ENCODE measurements at places on chromosomes 5 and 9.

DNA sequence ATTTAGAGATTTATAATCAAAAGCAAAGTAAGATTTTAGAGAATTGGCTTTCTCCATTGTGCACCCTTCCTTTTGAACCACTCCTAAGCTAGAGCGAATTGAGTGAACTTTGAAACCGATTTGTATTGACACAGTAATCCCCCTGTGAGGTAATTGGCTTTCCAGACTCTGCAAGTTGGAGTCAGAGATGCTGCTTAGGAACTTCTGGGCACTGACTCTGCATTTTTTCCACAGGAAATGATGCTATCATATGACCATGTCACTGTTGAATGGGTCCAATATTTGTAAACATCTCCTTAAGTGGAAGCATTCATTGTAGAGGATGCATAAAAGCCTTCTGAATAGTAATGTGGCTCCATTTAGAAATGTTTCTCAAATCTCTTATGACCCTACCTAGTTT is 394.4 kb upstream of the ZNF608 start:
- DNase-seq: no peak

DNA sequence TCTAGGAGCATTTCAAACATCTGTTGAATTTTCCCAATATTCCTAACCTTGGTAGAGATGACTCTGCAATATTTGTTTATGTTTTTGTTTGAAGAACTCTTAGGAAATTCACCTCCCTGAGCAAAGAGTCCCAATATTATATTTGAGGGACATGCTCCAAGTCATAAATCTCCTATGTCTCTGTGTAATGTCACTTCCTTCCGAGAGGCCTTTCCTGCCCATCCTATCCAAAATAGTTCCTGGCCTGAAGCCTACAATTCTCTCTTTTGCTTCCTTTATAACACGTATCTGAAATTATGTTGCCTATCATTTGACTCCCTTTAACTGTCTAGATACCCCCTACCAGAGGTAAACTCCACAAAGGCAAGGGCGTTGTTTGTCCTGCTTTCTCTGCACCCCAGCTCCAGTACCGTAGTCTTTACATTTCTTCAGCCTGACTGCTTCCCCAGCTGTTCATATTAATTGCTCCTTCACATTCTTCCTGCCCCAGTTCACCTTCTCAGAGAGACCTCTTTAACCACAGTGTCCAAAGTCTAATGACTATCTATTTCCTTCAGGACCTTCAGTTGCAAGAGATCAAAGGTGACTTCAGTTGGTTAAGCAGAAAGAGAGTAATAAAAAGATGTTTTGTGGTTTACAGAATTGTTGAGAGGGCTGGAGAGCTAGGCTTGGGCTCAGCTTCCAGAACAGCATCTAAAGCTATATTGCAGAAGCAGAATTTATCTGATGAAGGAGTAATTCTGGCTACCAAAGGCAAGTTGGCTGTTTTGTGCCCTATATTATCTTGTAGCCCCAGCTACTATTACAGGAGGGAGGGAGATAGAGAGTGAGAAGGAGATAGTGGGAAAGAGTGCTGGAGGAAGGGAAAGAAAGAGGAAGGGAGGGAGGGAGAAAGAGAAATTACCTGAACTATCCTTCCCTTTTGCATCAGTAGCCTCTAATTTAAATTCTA is 109.3 kb upstream of the TMEM161B start:
- DNase-seq: no peak

GRCh38 chr5:15837551-15838289 is 337.7 kb downstream of the FBXL7 start:
- DNase-seq: no peak

- no peak for DNase-seq
Measured at GRCh38 chr5:17089690-17090089, 127.7 kb upstream of the BASP1 start.

DNA sequence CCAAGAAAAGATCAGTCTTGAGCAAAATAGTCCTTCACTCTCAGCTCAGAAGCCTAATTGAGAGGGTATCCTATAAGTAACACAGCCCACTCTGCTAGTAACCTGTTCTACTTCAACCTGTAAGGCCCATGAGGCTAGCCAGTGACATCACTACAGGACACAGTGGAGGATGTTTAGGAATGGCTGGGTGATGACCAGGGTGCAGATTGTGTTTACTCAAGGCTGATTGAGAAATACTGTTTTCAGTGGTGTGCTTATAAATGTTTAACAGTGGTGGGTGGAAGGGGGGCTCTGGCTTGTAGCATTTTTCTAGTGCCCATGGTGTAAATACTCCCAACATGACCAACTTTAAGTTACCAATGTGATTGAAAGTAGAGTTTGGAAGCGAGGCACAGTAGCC is 159.8 kb upstream of the CCDC152 start:
- DNase-seq: no peak

DNA sequence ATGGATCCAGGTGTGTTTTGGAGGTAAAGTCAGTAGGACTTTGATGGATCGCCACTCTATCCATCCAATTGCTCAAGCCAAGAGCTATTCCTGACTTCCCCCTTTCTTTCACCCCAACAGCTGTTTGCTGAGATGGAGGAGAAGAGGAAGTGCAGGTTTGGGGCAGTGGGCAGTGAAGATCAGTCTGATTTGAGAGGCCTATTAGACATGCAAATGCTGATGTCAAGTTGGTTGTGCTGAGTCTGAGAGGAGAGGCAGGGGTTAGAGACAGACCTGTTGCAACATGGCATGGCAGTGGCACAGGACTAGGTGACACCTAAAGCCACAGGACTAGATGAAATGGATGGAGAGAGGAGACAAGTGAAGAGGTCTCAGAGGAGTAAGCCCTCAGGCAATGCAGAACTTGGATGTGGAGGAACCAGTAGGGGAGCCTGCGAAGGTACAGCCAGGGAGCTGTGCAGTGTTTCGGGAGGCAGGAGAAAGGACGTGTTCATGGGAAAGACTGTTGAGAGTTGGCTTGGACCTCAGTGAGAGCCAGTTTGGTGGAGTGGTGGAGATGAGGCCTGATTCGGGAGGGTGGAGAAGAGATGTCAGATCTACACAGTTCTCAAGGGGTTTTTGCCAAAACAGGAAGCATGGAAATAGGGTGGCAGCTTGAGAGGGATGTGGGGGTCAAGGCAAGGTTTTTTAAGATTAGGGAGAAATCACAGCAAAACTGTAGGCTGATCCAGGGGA is 175.0 kb downstream of the MACROH2A1 start:
- DNase-seq: no peak

DNA sequence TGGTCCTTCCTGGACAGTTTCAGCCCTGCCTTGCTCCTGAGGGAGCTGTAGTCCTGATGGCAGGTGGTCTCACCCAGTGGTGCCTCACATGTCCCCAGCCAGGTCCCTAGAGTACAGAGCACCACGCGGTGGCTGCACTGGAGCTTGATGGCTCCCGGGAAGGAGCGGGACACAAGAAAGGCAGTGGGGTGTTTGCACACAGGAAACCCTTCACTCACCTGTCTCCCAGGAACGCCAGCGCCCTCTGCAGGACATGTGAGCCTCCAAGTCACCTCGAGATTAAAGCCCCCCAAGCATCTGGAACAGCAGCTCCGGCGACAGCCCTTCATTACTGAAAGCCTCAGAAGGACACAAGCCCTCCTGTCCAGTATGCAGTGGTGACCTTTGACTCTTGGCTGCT is 19.9 kb upstream of the TMEM250 start:
- no peak for DNase-seq

DNA sequence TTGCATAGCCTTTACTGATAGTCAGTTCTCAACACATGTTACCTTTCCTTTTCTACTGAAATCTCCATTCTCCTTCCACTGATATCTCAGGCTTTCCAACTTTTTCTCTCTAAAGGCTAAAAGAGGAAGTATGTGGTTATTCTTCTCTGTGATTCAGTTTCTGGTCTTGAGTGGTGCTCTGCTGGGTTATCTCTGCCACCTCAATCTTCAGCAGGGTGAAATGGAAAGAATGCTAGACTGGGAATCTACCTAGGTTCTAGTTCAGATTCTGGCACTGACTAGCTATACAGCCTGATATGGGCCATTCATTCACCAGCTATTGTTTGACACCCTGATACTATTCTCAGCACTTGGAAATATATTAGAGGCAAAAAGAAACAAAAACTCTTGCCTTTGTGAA is 124.9 kb upstream of the GRIA1 start:
- no peak for DNase-seq

DNA sequence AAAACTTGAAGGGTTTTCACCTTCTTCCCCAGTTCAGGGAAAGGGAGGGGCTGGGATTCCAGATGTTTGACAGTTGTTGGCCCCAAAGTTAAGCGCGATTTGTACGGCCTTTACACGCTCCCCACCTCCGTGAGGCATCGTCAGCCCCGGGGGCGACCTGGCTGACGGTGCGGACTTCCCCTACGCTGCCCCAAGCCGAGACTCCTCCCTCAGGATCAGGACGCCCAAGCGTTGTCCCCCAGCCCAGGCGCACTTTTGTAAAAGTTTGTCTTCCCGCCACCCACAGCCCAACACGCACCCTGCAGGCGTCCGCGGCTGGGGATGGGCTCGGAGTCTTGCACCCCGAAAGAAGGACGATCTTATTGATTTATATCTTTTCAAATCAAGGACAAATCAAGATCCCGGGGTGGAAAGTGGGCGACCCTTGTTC is 713 bp downstream of the MOB3B start:
- DNase-seq: peak; percentile 73

- no peak for DNase-seq
Measured at GRCh38 chr9:131875828-131876485, 136.1 kb upstream of the RAPGEF1 start.

GRCh38 chr5:132883261-132883834 is 9.9 kb downstream of the LEAP2 start:
- peak; percentile 39 for DNase-seq

DNA sequence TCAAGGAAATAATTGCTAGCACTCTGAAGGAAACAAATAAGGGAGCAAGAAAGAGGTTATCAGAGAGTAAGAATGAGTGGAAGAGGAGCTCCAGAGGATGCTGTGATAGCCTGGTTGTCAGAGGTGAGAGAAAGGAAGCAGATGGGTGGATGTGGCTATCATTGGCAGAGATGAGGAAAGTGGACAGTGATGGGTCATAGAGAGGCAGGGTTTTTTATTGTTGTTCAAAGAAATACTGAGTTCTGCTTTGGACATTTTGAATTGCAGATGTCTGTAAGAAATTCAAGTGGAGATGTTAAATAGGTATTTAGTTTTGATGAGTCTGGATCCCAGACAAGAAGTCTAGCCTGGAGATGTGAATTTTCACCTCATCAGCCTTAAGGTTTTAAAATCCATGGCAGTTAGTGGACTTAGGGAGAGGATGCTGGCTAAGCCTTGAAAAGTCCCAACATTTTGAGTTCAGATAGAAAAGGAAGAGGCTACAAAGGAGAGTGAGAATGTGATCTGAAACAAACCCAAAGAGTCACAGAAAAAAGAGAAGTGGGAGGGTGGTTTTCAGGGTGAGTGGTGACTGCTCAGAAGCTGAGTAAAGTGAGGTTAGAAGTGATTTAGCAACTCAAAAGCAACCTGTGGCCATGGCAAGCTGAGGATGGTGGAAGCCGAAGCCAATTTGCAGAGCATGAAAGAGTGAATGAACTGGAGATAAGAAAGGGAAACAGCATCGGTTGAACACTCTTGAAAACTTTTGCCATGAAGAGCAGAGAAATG is 50.4 kb downstream of the PPIC start:
- peak; percentile 57 for DNase-seq

- DNase-seq: no peak
Measured at GRCh38 chr5:119878712-119879111, 249.4 kb downstream of the FAM170A start.

- no peak for DNase-seq
Measured at GRCh38 chr5:65455064-65455463, 26.7 kb downstream of the ADAMTS6 start.

GRCh38 chr9:83932851-83933250 is 11.6 kb upstream of the KIF27 start:
- no peak for DNase-seq

GRCh38 chr9:35618854-35619799 is 914 bp upstream of the CD72 start:
- DNase-seq: peak; percentile 60

DNA sequence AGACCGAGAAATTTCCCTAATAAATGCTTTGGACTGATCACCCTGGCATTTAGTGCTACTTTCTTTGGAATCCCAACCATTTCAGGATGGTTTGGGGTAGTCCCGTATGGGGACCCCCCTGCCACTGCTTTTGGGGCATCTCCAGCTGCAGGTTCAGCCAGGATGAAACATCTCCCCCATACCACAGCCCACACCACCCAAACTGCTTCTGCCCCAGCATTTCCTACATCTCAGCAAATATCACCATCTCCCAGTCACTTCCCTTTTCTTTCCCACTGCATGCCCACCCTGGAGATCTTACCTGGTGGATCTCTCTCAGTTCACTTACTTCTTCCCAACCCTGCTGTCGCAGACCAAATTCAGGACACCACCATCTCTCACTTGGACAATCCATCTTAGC is 4.8 kb upstream of the P4HA2 start:
- no peak for DNase-seq

DNA sequence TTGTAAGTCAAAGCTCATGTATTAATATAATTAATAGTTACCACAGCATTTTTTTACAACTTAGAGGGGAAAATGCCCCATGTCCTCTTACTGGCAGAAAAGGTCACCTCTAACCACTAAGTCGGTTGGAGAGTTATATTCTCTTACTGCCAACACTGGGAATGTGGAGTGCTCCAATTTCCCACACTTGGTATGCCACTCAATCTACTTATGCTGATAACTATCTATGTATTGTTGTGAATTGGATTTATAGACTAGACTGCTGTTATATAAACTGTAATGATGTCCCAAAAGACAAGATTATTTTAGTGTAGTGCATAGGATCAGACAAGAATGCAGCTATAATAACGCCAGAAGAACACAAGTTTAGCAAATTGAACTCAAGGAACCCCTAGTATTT is 2385.2 kb upstream of the C9orf72 start:
- DNase-seq: no peak

GRCh38 chr5:154312576-154312975 is 122.0 kb downstream of the GALNT10 start:
- no peak for DNase-seq

DNA sequence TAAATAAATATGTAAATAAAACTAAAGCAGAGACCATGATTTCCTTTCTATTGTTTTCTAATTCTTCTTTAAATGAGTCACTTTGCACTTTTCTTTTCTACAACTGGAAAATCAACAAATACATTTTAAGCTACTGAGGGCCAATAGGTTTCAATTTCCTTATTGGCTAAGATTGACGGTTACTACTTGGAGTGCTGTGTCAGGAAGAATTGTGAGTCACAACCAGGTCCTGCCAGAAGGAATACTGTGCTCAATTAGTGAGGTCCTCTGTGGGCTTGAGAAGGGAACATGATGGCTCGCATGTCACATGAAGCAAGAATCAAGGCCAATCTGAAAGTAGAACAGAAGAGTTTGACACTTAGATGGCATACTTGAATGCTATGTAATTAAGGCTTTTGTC is 110.8 kb downstream of the HMHB1 start:
- DNase-seq: no peak

GRCh38 chr9:27247756-27248155 is 49.2 kb downstream of the EQTN start:
- peak; percentile 38 for DNase-seq

DNA sequence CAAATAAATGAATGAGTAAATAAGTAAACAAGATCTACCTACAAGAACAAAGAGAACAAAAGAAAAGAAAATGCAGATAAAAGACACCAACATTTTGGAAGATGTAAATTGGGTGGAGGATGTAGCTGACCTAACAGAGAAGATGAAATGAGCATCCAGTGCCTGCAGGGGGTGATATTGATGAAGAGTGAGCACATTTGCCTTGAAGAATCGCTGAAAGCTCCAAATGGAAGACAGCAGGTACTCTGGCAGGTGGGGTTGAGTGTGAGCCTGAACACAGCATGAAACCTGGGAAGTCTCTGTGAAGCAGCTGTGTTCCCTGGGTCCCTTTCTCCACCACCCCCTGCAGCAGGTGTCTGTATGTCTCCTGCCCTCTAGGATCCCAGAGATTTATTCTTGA is 125.6 kb downstream of the NXNL2 start:
- no peak for DNase-seq

GRCh38 chr5:149938279-149938678 is 6.3 kb downstream of the PDE6A start:
- no peak for DNase-seq

Measured in GM10248 (cell line).